Endothelial cell (in vitro differentiated cells): ENCODE measurements at places on chromosomes 7 and 10.

DNA sequence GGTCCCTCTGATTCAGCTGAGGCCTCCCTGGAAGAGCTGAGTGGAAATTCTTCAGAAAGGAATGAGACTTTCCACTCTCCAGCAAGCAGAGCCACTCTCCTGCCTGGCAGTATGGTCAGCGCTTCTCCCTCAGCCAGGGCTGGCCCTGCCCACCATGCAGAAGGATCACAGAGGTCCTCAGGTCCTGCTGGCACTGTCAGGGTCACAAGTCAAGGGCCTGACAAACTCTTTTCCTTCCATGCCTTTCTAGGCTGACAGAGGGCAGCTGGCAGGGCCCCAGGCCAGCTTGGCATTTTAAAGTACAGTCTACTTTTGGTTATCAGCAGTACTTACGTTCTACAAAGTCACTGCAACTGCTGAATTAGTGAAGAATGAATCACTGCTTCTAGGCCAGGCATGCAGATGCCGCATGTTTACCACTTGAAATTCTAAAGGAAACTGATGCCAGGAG, 119.3 kb upstream of the FRMD4A start:
- no peak for DNase-seq

- no peak for DNase-seq
Measured at GRCh38 chr10:114719311-114719710, 61.2 kb upstream of the ABLIM1 start.

- DNase-seq: no peak
Measured at GRCh38 chr10:100830728-100831111, 82.0 kb upstream of the SLF2 start.

- no peak for DNase-seq
Measured at GRCh38 chr10:122494833-122495232, 33.5 kb downstream of the HTRA1 start.

DNA sequence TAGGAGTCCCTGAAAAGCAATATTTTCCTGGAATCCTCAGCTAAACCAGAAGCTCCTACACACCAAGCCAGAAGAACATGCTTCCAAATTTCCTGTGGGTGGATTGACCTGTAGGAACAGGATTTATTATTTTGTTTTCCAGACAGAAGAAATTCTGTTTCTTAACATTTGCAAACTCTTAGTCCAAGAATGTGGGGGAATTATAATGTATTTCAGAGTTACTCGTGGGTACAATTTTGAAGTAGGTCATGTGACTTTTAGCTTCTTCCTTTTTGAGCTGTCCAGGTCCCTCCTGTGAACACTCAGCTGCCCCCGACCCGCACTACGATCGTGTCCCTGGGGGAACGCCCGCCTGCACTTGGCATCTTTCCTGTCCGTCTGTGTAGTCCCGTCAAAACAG, 27.7 kb upstream of the VIPR2 start:
- no peak for DNase-seq

- no peak for DNase-seq
Measured at GRCh38 chr7:34747176-34747781, 89.3 kb downstream of the NPSR1 start.

DNA sequence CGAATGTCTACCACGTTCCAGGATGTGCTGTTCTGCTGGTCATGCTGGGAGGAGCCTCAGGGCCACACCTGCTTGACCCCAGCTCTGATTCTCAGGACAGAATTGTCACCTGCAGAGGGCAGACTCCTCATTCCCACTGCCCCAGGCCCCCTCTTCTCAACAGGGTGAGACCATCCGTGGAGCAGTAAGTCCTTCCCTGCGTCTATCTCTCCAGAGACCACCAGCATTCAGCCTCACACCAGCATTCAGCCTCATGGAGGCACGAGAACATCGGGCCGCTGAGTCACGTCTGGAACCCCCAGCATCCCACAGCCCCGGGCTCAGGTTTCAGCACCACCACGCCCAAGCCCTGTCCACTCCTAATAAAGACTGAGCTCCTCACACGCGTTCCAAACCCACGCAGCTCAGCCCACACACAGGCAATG, 273.4 kb downstream of the DIP2C start:
- DNase-seq: peak; percentile 15

DNA sequence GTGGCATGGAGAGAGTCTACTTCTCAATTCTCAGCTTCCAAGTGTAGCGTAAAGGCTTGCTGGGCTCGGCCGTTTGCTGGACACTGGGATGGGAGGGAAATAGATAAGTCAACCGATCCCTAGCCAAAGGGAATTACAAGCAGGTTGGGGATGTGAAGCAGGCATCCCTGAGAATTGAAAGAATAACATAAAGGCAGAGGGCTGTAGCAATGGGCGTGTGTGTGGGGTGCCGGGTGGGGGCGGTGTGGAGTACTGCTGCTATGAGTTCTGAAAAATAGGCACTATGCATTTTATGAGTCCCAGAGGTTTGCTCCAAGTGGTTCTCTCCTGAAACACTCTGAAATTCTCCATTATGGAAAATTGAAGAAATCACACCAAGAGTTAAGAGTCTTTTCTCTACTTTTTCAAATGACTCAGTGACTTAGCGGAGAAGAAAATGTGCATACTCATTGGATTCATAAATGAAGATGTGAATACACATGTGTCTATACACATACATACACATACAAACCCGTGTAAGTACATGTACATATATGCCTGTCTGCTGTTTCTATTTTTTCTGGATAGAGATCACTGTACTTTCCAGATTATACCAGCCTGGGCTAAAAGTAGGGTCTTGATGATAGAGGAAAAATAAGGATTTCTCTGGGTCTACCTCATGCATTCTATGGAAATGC, 65.4 kb downstream of the ADRA2A start:
- DNase-seq: no peak

GRCh38 chr7:146665023-146665422, 548.4 kb downstream of the CNTNAP2 start:
- DNase-seq: no peak

GRCh38 chr10:71899665-71900412, 48.8 kb upstream of the PSAP start:
- DNase-seq: no peak

DNA sequence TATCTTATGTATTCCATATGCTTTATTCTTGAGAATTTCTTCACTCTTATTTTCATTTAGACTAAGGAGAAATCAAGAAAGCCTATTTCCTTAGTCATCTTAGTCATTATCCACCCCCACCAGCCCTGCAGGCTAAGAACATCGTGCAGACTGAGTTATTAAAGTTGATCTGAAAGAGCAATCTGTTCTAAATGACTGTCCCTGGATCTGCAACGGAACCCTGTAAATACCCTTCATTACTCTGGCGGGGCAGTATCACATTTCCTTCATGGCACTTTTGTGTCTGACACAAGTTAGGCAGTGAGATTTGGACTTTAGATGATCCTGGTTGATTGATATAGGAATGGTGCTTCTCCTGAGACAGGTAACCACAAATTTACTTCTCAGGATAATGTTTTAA, 3.5 kb upstream of the MYPN start:
- no peak for DNase-seq

GRCh38 chr7:45151131-45151684, 6.4 kb upstream of the RAMP3 start:
- no peak for DNase-seq

DNA sequence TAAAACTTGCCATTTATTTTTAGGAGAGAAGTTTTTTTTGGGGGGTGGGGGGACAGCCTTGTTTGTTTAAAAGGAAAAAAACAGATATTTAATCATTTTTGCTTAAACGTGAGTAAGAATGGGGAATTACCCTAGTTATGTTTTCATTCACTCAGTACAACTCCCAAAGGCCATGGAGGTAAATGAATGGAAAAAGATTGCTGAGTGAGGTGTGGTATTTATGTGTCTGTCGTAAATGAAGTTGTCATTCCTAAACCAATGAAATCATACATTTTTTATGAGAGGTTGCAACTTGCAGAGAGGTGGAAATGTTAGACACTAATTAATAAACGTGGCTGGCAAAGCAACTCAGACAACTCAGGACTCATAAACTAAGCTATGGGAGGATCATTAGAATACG, 218.1 kb downstream of the CELF2 start:
- DNase-seq: no peak

GRCh38 chr7:29883462-29884398, 77.4 kb downstream of the WIPF3 start:
- no peak for DNase-seq

- DNase-seq: no peak
Measured at GRCh38 chr10:117936566-117936965, 110.2 kb downstream of the RAB11FIP2 start.

DNA sequence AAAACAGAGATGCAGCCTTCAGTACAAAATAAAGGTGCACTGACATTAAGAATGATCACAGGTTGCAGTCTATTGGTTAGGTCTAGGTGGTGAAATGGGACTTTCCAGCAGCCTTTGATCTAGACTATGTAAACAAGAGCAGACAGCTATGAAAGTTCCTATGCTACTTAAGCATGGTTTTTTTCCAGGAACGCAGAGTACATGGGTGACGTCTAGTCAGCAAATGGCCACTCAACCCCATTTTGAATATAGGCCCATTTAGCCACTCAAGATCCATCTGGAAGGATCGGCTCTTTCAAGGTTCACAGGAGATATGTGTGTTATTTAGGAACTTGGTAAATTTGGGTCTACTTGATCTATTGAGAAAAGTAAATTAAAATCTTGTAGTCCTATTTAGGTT, 1424.6 kb upstream of the LRRTM3 start:
- DNase-seq: no peak

- DNase-seq: peak; percentile 30
Measured at GRCh38 chr10:118870467-118871243, 115.9 kb upstream of the CACUL1 start.

DNA sequence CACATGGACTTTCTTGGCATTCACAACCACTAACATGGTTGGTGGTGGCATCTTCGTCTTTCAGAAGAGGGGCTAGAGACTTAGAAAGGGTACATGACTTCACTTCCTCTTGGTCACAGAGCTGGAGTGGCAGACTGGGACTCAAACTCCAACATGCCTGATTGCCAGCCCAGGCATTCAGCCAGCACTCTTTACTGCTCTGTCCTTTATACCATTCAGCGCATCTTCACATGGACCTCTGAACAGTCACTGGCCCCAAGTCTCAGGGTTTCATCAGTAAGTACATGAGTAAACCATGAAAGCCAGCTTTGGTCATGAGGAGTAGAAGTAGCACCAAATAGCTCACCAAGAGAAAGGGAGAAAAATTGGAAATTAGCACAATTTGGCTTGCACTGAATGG, 148.4 kb upstream of the KLF14 start:
- no peak for DNase-seq

DNA sequence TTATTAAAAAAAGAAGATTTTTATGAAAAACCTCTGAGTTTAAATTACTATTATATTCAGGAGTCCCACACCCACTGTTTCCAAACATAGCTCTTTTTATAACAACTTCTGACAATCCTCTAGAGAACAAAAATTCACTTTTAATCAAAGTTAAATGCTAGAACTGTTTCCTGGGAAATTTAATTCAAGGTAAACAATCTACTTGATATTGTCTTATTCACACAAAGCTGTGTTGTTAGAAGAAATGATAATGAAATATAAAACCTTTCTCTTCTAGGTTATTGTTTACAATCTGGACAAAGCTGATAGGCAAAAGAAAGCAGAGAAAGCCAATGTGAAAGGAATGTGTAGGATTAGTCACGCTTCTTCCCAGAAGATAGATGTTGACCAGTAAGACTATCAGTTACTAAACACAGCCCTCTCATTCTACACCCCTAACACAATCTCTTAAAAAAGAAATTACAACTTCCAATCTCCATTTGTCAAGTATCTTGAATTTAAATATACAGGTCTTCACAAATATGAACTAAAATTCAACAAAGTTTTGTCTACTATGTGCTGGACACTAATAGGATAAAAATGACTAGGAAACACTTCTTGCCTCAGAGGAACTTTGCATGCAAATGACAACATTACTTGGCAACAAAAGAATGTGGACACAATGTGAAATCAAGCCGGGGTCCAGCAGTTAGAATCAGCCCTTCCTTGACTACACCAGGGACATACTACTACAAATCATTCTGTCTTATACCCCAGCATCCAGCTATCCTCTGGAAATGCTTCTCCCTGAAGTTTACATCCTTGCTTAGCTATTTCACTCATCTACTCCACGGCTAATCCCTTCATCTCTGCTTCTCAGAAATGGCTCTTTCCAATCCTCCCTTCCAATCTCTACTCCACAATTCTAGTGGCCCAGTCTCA, 123.7 kb downstream of the IMMP2L start:
- DNase-seq: no peak

GRCh38 chr10:114250236-114250635, 11.2 kb downstream of the VWA2 start:
- DNase-seq: no peak

- no peak for DNase-seq
Measured at GRCh38 chr10:116460219-116460618, 32.6 kb downstream of the PNLIPRP3 start.

DNA sequence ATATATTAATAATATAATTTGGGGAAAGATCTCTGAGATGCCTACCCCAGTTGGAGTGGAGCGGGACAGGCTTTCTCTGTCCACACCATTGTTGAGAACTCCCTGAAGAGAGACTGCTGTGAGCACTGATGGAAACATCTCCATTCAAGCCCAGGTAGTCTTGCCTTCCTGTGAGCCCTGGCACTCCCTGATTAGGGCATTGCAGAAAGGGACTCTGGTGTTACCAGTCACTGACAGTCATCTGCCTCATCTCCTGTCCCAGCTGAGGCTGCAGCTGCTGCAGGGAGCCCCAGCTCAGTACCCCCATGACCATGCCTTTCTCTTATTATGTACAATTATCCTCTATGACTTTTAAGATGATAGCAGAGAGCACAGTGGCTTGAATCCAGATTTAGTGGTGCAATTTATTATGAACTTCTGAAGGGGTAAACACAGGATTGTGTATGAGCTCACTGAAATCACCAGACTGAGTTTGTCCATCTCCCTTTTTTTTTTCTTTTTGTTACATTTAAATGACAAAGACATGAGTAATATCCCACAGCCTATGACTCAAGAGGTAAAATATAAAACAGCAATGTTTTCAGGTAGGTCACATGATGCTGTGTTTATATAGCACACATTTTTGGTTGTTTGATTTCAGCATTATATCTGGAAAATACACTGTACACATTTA, 236.9 kb downstream of the SLC25A13 start:
- no peak for DNase-seq

- peak; percentile 58 for DNase-seq
Measured at GRCh38 chr7:134513169-134513752, 14.1 kb upstream of the AKR1B10 start.

- DNase-seq: no peak
Measured at GRCh38 chr10:62744136-62744535, 60.4 kb upstream of the ADO start.

DNA sequence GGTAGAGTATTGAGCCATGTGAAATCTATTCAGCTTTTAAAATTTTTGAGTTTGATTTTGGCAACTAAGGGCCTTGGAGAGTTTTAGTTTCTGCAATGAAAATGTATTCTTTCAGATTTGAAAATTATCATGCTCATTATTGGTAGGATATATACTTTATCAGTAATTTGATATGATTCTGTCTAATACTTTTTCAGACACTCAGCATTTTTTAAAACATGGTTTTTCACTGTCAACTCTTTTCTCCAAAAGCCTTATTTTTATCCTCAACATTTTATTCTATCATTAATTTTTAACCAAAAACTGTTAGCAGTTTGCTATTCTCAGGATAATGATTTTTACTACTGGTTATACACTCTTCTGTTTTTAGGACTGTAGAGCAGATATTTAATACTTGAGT, 4.8 kb downstream of the ANKIB1 start:
- no peak for DNase-seq
